ENCODE measurements at places on chromosomes 16 and 17.

GRCh38 chr16:24523569-24523968 is 15.8 kb upstream of the RBBP6 start:
- ATAC-seq = no peak

- ATAC-seq = peak; percentile 26
Measured at GRCh38 chr17:58968426-58969061, 138.1 kb downstream of the TRIM37 start.

- no peak for ATAC-seq
Measured at GRCh38 chr17:231191-231965, 49.9 kb upstream of the DOC2B start.

DNA sequence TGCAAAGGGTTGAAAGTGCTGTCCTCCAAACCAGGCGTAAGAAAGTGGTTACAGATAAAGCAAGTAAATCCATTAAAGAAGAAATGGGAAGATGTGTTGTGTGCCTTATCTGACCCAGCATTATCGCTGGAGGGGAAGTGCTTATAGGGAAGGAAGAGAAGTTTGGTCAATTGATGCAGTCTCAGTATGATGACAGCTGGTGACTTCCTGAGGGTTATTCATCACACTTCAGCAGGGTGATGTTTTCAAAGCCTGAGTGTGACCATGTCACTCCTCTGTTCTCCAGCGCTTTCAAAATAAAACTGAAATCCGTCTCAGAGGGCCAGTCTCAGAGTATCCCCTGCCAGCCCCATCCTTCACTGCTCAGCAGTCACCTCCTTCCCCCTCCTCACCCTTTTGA is 505.4 kb upstream of the RBFOX1 start:
- no peak for ATAC-seq

GRCh38 chr17:68102318-68102758 is 66.8 kb downstream of the KPNA2 start:
- ATAC-seq = peak; percentile 25

GRCh38 chr16:84461029-84461412 is 43.4 kb downstream of the MEAK7 start:
- no peak for ATAC-seq

DNA sequence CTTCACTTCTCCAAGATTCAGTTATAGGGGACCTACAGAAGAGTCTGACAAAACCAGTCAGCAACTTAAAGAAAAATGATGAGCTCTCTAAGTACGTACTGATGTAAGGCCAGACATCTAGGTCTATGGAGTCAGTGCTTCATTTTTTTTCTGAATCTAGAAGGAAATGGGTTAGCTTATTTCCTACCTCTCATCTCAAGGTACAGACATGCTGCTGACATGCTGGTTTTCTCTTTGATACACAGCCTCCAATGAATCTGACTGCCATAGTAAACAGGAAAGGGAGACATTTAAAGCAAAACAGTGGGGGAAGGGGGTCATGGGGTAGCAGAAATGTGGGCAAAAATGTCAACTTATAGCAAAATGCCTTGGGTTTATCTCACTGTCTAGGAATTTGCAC is 16.4 kb downstream of the CDR2 start:
- peak; percentile 38 for ATAC-seq
